ENCODE measurements at places on chromosomes 6 and 20. TPM values are rescaled to one million over a fixed set of nuclear protein-coding genes. Genes with fewer than 3 reads are reported as not detected.

DNA sequence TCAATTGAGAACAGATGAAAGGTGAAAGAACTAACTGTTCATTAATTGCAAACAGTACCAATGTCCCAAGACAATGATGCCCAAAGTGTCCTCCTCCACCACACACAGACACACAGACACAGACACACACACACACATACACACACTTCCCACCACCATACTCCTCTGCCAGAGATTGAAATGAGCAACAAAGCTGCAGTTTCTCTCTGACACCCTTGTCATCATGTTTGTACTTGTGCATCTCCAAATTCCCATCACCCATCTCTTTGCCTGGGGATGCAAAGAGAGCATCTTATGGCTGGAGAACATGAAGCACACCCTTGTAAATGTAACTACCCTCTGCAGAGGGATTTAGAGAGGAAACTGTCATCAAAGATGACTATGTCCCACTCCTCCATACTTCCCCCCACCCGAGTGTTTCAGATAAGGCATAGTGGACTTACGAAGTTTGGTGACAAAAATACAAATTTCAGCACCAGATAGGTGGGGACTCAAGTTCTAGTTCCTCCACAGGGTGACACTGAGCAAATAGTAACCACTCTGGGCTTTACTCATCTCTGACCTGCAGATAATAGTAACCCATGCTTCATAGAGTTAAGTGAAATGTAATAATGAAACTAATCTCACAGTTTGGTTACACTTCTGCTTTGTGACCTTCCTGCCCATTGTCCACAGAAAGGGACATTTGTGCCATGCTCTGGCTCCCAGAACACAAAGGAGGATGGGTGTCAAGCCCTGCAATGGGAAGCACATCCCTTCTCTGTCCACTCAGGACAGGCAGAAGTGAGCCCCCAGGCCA lies 8.7 kb downstream of the MAFB start:
- DNase-seq, result no peak

- no peak for DNase-seq
These were observed 255.9 kb downstream of the SYNE1 start for GRCh38 chr6:152380993-152381898.

VSX1 gene
- total RNA-seq, result not detected

BPIFA1 gene
- total RNA-seq, result not detected

CHRNA4 gene
- total RNA-seq, result not detected
